ENCODE measurements at places on chromosomes 1 and 21.

- no peak for DNase-seq
Measured at GRCh38 chr1:42753070-42753469, 13.0 kb upstream of the CLDN19 start.

DNA sequence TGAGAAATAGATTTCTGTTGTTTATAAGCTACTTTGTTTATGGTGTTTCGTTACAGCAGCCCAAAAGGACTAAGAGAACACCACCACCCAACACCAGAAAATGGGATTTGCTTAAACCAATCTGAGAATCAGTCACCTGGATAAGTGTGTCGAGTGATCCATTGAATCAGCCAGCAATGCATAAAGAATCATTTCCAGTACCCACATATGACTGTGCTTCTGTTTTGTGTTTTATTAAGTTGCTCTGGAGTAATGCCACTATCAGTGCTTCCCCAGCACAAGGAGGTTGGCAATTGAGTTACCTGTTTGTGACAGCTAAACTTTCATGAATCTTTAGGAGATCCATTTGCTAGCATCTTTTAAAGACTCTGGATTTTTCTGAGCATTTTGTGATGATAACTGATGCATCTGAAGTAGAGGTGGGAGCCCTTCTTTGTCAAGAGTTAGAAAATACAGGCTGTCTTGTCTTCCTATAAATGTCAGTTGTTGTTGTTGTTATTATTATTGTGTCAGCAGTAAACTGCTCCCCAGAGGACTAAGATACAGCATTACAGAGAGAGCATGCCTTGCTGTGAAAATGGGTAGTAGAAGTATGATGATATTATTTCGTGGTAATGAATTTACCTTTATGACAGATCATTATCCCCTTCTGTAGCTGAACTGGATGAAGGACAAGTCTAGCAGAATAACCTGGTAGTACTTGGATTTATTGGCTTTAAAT lies 225.2 kb downstream of the NFIA start:
- no peak for DNase-seq

- no peak for DNase-seq
Measured at GRCh38 chr1:220990427-220991339, 111.4 kb downstream of the HLX start.

DNA sequence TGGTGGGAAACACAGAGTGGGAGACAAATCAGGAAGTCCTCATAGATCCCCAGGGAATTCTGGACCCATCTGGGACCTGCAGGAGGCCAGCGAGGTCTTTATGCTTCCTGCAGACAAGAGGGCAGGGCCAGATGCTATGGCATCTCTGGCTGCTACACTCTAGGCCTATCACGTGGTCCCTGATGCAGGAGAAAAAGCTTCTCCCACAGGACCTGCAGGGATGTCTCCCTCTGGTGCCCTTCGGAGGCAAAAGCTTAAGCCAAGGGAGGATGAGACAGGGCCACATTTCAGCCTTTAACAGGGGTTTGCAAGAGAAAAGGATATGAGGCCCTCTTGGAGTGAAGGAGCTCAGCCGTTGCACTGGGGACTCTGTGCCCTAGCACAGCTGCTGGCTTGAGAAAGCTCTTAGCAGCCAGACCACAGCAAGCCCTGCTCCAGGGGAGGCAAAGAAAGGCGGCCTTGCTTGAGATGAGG lies 243.0 kb downstream of the C1orf94 start:
- DNase-seq = no peak

Measured in activated CD4-positive, alpha-beta T cell treated with anti-CD3 and anti-CD28 coated beads, Interleukin-2, amount 50 U/mL, for 24 hours (primary cell).